ENCODE measurements at places on chromosomes 16 and 17.
A peak's percentile ranks its signal among the peaks of the same experiment; 100 is the strongest.

DNA sequence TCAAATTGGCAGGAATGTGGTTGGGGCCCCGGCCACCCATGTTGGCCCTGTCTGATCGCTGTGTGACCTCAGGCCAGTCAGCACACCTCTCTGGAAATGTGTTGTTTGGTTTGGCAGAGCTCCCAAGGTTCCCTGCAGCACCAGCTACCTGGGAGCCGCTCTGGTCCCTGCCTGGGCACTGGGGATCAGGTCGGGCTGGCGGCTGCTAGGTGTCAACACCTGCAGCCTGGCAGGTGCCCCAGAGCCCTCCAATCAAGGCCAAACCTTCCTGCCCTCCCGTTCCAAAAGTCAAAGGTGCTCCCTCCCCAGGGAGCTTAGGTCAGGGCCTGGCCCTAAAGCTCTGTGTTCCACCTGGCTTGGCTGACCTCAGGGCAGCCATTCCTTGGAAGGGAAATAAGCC lies 55.9 kb downstream of the ZDHHC7 start:
- DNase-seq, result no peak

DNA sequence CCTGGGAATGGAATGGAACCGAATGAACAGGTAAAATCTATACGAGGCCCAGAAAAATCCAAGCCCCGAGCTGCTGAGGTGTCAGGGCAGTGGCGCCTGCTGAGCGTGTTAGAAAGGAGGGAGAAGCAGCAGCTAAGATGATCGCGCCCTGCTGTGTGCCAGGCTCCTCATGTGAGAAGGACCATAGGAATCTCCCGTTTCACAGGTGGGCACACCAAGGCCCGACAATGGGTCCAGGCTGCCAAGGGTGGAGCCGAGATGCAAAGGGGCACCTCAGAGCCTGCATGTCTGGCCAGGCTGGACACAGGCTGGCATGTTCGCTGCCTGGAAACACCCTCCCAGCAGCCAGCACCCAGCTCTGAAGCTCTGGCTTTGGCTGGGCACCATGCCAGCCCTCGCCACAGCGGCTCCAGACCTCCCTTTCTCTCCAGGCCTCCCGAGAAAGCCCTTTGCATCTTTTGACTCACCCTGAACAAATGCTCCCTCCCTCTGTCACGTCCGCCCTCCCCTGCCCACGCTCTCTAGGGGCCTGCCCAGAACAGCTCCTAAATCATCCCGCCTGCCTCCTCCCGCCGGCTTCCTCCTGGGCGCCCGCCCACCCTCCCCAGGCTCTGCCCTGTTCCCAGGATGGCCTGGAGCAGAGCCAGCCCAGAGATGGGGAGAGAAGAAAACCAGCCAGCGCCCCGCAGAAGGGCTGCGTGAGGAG lies 217.8 kb upstream of the GSE1 start:
- DNase-seq, result peak; percentile 97

DNA sequence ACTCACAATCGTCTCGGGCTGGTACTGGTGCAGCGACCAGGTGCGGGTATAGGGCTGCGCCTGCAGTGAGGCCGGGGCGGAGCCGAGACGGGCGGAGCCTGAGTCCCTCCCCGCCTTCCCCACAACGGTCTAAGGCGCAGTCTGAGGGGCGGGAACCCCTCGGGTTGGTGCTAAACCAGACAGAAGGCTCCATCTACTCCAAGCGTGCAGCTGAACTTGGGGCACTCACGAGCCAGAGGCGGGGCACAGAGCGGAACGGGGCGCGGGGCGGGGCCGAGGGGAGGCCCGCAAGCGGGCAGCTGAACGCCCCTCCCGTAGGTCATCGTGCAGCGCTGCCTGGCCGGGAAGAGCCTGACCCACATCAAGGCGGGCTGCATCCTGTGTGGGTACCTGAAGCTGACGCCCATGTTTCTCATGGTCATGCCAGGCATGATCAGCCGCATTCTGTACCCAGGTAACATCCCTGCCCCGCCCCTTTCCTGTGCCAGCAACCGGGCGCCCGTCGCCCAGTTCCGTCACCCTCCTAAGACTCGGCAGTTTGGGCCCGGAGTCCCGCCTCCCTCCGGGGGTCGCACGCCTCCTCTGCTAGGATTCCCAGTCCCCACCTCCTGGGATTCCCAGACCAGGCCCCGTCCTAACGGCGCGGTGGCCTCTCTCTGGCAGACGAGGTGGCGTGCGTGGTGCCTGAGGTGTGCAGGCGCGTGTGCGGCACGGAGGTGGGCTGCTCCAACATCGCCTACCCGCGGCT lies 5.0 kb downstream of the SLC5A2 start:
- peak; percentile 41 for DNase-seq

GRCh38 chr17:8894673-8895578 lies 27.5 kb upstream of the PIK3R6 start:
- DNase-seq, result peak; percentile 39

DNA sequence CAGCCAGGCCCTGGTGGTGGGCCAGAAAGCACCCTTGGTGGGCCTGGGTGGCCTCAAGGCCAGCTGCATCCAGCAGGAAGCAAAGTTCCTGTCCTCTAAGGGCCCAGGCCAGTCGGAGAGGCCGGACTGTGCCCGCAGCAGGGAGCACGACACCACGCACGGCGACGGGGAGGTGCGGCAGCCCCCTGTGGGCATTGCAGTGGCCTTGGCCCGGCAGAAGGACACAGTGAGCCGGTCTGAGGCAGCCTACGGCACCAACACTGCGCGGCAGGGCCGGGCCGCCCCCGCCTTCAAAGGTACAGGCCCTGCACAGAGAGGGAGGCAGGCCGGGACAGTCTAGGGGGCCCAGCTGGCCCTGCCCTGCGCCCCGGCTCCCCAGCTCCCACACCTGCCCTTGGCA lies 48.0 kb downstream of the BAHCC1 start:
- no peak for DNase-seq

DNA sequence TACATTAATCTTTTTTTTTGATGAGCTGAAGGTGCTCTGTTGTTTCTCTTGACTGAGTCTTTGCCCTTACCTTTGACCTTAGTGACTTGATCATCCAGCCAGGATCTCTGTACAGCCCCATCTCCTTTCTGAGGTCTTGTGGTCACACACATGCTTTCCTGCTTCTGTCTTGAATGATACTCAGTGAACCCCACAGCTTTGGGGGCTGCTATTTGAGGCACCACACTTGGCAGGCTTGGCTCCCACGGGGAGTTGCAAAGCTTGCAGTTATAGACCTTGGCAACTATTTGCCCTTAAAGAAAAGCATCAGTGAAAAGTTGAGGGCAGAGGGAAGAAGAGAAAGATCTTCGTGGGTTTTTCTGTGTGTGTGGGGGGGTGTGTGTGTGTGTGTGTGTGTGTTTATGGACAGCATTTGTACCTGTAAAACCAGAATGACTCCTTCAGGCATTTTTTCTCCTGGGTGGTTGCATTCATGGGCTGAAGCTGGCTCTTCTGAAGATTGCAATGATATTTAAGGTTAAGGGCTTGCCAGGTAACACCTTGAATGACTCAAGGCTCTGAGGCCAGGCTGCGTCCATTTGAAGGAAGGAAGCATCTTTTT lies 101.6 kb downstream of the MSI2 start:
- peak; percentile 45 for DNase-seq

- peak; percentile 92 for DNase-seq
Measured at GRCh38 chr17:7833795-7834541, at the start of gene KDM6B. Gene KDM6B (plus strand): TSS chr17:7834217. CDS start chr17:7845555, 11,338 bp downstream.

Data from myocyte (in vitro differentiated cells).